Hippocampal formation (tissue), 2 donors: ENCODE measurements at places on chromosomes 6 and 20.

DNA sequence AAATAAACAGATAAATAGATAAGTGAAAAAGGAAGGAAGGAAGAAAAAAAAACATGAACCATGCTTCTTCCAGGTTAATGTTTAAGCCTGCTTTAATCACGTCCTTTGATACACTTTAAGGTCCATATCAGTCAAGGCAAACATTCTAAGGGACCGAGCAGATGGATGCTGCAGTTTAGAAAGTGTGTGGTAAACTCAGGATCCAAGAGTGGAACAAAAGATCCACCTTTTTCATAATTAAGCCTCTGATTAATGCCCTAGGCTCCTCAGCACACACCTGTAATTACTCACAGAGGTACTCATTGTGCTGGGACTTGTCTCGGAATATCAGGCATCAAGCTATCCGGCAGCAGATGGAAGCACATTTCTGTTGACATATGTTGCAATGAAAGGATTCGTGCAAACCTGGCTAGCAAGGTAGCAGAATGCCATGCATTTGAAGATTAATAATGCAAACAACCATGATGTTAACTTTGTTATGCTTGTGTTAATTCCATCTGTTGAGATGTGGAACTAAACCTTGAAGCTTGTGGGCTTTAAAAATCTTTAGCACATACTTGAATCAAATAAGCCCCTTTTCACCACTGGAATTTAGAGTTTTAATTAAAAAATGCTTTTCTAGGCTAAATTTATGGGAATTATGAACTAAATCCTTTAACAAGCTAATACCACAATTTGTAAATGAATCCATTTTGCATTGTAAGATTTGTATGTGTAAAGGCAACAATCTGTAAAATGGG lies 163.7 kb downstream of the RALGAPA2 start:
- no peak for DNase-seq

DNA sequence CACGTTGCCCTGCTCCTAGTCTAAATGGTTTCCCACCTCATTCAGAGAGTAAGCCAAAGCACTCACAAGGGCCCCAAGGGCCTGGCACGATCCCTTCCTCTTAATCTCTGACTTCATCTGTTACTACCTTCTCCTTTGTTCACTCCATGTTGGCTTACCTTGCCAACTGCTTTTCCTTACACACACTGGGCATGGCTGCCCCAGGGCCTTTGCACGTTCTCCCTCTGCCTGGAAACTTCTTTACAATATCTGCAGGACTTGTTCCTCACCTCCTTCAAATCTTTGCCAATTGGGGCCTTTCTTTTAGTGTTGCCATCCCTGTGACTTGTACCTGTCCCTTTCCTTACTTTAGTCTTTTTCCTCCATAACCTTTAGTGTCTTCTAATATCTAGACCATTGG lies 73.9 kb downstream of the PLCB4 start:
- no peak for DNase-seq

DNA sequence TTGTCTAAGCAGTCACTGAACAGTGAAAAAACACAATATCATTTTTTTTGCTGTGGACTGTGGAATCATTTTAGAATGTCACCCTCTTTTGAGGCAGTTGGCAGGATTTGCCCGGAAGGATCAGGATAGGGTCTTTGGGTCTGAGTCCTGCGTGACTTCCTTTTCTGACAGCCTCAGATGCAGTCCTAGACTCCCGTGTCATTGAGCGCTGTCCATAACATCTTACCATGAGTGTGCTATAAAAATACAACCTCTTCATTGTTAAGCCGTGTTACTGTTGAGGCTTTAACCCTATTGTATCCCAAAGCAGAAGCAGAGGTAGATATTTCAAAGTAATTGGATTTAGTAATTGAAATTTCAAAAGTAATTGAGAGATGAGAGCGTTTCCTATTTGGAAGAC lies 30.6 kb downstream of the ARID1B start:
- DNase-seq, result no peak

DNA sequence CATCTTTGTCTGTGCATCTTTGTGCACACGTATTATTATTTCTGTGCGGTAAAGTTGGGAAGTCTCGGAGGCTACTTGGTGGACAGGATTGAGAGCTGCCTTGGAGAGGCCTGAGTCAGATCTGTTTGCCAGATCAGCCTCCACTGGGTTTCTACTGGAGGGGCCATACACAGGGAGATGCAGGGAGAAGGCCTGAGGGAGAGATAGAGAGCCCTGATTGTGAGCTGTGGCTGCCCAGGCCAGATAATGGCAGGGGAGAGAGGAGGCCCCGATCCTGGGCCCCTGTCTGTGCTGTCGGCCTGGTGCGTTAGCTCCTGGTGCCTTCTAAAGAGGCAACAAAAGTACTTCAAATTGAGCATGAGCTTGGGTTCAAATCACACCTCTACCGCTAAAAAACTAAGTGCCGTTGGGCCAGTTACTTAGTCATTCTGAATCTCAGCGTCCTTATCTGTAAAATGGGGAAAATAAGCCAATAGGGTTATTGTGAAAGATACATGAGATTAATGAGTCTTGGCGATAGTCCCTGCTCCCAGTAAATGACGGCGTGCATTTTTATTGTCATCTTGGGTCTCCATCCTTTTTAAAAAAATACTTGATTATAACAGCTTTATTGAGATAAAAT lies 27.6 kb upstream of the ADA start:
- DNase-seq, result no peak

DNA sequence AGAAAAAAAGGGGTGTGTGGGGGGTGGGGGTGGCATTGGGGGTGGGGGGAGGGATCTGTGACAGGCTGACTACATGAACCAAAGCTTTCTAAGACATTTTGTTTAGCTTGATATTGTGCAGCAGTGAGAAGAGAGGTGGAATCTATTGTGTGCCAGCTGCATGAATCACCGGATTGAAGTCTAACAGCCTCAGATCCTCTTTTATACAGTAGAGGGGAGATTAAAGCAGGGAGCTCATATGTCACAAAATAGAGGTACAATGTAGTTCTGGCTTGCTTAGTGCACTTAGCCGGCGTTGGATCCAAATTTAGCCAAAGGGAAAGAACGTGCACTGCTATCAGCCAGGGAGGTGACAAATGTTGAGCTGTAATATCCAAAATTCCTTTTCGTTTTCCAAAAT lies 404.2 kb upstream of the CITED2 start:
- no peak for DNase-seq

DNA sequence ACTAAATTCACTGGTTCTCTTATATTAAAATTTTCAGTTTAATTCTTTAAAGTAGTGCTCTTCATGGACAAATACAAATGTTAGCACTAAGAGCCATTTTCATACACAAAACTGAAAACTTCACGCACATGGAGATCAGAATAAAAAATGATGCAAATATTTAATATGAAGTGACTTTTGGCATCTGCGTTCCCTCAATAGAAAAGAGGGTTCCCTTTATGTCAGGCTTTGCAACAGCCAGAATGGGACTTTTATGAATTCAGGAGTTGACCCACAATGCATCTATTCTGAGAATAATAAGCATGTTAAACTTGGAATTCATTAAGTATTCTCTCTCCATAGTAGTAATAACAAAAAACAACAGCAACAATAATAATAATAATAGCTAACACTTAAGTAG lies 125.8 kb downstream of the INSM1 start:
- no peak for DNase-seq

DNA sequence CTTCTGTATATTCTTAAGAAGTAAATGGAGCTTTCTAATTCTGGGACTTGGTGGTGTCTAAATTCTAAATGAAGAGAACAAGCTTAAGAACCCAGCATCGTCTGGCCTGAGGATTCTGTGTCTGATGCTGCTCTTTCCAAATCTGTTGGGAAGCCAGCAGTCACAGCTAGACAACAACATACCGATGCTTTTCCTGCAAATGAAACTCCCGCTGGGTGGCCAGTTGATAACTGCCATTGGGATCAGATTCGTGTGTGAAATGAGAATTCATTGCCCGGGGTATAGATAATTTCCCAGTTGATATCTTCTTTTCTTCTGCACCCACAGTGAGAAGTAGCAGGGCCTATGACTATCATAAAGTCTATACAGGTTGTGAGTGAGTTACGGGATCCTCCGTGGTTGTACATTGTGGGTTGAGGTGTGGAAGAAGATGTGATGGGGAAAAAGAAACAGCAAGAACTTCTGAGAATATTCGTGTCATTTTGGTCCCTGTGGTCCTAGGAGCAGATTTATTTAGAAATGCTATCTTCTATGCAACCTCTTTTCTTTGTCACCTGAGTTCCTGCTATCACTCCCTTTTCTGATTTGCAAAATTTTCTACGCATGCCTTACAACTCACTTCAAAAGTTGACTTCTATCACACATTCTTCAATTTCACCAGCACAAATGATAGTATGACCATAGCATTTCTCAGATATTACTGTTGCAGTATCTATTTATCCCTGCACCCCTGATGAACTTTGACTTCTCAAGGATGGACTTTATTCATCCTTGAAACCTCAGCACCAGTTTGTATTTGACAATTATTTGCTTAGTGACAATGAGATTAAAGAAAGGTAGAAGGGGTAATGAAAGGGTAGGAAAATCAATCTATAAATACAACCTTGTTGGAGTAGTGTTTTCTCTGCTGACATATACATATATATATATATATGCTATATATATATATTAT lies 10.4 kb downstream of the NOX3 start:
- DNase-seq, result no peak

DNA sequence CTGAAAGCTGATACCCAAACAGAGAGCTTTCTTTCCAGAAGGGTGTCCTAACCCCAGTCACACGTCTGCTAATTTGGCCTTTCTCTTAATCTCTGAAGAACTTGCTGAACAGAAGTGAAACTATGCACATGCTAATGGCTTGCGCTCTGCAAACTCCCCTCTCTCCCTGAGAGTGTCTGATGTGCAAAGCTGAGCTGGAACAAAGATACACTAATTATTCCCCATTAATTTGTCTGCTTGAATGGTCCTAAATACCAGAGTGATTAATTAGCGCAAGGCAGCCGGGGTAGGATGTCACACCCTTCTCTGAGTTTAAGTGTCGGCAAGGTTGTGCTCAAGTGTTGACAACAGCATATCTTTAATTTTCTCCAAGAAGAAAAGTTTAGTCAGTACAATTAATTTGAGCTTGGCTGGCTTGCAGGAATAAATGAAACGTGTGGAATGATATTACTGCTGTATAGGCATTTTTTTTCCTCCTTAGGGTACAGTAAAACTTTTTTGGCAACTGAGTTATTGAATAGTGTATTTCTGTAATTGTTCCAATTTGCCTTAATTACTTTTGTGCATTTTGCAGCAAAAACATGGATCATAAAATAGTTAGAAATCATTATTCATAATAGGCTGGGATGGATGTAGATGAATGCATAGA lies 715.9 kb upstream of the POU3F2 start:
- no peak for DNase-seq

GRCh38 chr6:87667032-87667431 lies 35.0 kb downstream of the AKIRIN2 start:
- DNase-seq, result no peak

DNA sequence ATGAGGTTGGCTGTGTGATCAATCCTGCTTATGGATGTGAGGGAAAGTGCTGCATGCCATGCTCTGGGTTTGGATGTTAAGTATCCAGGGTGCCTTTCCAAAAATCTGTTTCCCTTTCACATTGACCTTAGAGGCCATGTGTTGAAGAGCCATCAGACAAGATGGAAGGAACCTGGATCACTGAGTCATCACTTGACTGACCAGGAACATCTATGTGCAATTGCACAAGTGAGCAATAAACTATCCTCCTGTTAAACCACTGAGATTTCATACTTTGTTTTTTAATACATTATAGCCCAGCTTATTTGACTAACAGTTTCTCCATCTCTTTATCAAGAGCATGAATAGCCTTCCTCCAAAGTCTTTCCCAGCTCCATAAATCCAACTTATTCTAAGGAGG lies 17.8 kb upstream of the TMEM14A start:
- DNase-seq, result no peak

DNA sequence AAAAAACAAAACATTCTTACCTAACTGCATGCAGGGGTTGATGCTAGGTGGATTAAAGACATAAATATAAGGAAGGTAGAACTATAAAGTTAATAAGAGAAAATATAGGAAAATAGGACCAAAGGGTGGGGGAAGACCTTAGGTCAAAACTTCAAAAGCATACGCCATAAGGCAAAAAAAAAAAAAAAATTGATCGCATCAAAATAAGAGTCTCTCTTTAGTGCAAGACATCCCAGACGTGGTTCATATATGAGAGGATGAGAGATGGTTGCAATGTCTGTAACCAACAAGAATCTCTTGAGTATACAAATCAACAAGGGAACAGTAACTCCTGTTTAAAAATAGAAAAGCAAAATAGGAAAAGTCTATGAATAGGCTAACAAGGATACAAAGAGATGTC lies 8.5 kb downstream of the BAG2 start:
- DNase-seq, result no peak

DNA sequence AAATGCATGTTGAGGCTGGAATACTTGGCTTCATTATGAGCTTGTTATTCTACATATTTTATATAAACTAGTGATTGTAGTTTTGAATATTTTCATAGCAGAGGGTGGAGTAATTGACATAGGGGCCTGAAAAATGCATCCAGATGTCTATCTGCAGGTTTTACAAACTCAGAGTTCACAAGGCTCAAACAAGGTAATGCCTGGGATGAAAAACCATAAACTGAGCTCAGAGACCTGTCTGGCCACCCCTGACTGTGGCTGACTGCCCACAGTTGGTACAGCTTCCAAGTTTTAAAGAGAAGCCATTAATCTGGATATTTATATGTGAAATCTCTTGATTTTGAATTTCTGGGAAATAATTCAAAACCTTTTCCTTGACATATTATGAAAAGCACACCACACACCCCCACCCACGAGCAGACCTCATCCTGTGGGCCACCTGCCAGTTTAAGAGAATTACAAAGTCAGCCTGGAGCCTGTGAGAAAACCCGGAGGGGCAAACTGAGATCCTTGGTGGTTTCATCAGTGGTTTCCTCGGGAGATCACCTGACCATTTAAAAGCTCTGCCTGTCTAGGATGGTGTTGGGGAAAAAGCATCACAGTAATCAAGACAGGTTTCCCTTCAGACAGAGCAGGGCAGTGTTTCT lies 230.1 kb downstream of the SAMD5 start:
- no peak for DNase-seq

- no peak for DNase-seq
These were observed 392.6 kb upstream of the MARCKS start for GRCh38 chr6:113464536-113464935.

- no peak for DNase-seq
These were observed 58.5 kb downstream of the DLL1 start for GRCh38 chr6:170232186-170233002.

DNA sequence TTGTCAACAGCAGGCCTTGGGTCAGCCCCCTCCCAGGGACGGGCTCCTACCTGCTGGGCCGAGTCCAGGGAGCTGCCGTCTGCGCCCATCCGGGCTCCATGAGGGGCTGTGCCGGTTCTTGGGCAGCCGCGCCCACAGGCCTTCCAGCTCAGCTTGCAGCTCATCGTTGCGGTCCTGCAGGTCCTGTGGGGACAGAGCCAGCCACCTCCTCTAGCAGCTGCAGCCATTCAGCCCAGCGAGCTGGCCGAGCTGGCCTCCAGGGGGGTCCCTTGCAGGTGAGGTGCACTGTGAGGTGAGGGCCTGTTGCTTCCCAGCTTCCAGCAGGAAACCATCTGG lies 74.4 kb downstream of the GINS1 start:
- DNase-seq, result no peak
